T-cell (primary cell): ENCODE measurements at places on chromosomes 4 and X.

DNA sequence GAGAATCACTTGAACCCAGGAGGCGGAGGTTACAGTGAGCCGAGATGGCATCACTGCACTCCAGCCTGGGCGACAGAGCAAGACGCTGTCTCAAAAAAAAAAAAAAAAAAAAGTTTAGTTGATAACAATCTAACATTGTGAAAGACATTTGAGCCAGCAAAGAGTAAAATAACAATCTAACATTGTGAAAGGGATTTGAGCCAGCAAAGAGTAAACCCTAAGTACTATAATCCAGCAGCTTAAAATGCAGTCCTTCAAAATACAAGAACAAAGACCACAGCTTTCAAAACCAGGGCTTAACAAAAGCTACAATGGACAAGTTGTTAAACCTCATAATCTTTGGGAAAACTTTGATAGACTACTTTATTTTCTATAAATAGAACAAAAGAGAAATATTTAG is 16.9 kb downstream of the MFAP3L start:
- no peak for DNase-seq

GRCh38 chr4:76969941-76970529 is 20.5 kb downstream of the SEPTIN11 start:
- DNase-seq = no peak

DNA sequence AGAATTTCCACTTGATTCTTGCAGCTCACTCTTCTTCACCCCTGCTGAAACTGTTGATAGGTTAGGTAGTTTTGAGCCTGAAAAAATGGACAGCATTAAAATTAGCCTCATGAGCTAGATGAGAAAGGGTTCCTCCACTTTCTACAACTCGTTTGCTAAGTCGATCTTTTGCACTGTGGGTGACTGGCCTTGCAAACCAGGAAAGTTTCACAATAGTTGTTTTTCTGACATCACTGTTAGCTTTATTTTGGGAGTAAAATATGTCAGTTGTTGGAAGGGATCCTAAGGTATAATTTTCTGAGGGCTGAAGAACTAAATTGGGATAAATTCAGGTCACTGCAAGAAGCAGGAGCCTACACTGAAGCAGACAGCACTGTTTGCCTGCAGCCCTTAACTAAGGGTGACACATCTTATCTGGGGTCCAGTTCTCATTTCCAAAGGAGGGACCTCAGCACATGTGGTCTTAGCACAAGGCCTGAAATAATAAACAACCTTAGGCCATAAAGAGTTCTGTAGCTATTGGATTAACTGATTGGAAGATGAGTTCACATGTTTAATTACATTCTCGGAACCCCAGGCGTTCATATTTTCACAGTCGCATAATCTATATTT is 29.1 kb downstream of the ANAPC4 start:
- DNase-seq = no peak

DNA sequence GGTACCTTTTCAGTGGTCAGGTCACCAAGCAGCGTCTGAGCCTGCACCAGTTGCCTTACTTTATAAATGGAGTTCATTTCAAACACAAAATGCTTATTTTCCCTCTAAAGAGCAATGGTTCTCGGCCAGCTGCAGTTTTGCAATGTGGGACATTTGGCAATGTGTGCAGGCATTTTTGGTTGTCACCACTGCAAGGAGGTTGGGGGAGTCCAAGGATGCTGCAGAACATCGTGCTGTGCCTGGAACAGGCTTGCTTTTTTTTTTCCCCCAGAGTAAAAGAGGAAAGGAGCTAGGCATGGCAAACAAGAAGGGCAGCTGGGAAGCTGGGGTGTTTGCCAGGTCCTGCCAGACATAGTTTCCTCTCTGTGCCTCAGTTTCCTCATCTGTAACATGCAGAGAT is 115.6 kb downstream of the GPR143 start:
- DNase-seq = no peak

DNA sequence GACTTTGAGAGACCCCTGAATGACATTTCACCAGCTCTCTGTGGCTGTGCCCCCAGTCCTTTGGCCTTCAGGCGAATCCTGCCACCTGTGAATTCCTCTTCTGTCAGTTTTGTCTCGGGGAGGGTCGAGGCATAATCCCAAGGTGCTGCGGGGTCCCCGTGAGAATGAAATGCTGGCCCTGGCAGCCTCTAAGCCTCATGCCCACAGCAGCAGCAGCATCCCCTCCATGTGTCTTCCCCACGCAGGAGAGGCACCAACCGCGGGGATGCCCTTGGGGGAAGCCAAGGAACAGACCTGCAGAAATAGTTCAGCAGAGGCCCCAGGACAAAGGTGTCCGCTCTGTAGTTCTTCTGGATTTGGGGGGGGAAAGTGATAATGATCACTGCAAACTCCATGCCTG is 104.8 kb downstream of the PHKA2 start:
- DNase-seq = no peak

DNA sequence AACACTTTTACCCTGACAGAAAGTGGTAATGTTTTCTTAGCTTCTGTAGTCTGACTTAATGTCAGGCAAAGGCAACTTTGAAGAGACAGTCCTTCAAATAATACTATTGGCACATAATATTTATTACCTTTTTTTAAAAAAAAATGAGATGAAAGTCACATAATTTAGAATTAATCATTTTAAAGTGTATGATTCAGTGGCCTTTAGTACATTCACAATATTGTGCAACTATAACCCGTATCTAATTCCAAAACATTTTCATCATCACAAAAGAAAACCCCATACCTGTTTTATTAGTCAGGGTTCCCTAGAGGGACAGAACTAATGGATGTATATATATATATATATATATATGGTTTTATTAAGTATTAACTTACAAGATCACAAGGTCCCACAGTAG is 94.8 kb upstream of the TEX13A start:
- no peak for DNase-seq

- no peak for DNase-seq
Measured at GRCh38 chr4:174640146-174640545, 117.9 kb upstream of the HPGD start.

DNA sequence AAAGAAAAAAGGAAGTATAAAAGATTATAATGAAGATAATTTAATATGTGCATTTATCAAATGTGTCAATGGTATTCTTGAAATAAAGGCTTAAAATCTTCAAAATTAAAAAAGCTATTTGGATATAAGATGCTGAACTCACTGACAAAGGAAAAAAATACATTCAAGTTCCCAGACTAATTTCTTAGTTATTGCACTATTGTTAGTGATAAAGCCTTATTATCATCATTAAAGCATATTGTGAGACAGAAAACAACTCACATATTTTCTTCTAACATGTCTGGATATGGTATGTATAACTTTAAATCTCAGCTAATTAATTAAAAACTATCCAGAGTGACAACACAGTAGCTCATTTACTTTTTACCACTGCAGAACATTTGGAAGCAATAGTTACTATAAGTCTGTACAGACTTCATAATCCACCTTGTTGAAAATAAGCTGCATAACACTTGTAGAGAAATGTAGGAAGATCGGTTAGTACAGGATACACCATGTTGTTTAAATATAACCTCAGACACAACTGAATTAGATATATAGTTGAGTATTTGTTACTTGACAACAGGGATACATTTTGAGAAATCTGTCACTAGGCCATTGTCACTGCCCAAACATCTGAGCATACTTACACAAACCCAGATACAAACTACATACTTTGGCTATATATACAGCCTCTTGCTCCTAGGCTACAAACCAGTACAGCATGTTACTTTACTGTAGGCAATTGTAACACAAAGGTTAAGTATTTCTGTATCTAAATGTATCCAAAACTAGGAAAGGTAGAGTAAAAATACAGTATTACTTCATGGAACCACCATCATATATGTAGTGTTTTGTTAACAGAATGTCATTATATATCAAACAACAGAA is 12.8 kb upstream of the FAM200B start:
- DNase-seq = no peak

DNA sequence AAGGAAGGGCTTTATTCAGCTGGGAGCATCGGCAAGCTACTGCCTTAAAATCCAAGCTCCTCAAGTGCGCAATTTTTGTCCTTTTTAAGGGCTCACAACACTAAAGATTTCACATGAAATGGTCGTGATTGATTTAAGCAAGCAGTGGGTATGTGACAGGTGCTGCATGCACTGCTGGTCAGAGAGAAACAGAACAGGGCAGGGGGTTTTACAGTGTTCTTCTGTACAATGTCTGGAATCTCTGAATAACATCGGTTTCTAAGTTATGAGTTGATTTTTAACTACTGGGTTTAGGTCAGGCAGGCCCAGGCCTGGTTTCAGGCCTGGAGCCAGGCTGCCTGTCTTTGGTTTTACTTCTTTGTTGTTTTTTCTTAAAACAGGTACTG is 6.0 kb downstream of the UGT2B17 start:
- DNase-seq = no peak

DNA sequence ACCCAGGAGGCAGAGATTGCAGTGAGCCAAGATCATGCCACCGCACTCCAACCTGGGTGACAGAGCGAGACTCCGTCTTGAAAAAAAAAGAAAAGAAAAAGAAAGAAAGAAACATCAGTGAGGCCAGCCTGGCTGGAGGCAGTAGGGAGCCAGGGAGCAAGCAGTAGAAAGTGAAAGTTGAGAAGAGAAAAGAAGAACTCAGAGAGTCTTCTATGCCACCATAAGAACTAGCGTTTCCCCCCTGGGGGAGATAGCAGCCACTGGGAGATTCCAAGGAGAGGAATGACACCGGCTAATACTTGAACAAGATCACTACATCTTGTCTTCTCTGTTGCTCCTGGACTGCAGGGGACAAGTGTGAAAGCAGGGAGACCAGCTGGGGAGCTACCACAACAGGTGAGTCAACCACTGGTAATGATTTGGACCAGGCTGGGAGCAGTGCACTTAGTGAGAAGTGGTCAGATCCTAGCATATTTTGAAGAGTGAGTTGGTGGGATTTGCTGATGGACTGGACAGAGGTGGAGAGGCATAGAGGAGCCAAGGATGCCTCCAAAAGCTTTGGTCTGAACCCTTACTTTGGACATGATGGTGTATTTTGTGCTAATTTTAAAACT is 33.4 kb downstream of the SLC2A9 start:
- DNase-seq = no peak
